Right ventricle myocardium inferior (tissue), 1 donor: ENCODE measurements at places on chromosomes 2 and 18. TPM values are rescaled to one million over a fixed set of nuclear protein-coding genes. Genes with fewer than 3 reads are reported as not detected.

DNA sequence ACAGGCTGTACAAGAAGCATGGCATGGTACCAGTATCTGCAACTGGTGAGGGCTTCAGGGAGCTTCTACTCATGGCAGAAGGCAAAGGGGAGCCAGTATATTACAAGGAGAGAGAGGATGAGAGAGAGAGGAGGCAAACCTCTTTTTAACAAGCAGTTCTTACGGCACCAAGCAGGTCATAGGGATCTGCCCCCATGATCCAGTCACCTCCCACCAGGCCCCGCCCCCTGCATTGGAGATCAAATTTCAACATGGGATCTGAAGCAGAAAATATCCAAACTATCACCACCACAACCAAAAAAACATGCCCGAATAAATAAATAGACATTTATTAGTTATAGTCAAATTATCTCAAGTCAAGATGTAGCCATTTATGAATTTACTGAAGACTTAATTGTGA is 14.5 kb upstream of the SLC35F5 start:
- no peak for DNase-seq

DNA sequence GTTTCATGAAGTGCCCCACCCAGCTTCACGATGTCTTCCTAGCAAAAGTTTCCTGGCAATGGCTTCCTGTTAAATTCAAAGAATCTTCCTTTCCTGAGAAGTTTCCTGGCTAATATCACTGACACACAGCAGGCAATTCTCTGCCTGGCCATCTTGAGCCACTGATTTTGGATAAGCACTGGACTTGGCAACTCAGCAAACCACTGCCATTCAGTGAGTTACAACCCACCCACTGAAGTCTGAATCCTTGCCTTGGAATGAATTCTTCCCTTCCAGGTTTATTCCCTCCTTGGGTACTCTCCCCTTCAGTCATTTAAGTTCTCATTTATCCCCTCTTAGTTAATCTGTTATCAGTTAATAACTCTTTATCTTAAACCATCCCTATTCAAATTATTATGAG is 426.0 kb downstream of the MBD2 start:
- DNase-seq = no peak

- DNase-seq = no peak
Measured at GRCh38 chr2:224910574-224910925, 131.7 kb downstream of the DOCK10 start.

GRCh38 chr2:160891353-160891740 is 268.9 kb upstream of the TANK start:
- DNase-seq = no peak

GRCh38 chr18:25795213-25795612 is 295.2 kb downstream of the SS18 start:
- peak; percentile 41 for DNase-seq

DNA sequence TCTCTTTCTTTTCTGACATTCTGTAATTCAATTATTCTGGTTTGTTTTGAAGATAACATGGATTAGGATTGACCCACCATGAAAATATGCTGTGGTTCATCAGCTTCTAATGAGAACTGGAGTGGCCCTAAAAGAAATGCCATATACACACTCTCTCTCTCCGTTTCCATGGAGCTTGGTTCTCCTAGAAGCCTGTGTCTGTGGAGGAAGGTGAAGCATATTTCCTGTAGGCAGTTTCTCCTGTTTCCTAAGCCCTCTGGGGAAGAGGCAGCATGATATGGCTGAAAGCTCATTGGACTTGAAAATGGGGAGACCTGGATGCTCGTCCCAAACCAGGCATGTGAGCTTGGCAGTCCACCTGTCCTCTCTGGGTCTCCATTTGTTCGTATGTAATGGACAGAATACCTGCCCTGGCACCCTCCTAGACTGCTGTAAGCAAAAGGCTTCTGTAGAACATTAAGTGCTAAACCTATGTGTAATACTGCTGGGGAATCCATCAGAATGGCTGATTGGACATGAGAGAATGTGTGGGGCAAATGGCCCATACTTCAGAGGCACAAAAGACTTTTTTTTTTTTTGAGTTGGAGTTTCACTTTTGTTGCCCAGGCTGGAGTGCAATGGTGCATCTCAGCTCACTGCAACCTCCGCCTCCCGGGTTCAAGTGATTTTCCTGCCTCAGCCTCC is 75.3 kb upstream of the PPP1CB start:
- DNase-seq = no peak

GRCh38 chr2:159728629-159729028 is 16.3 kb downstream of the MARCHF7 start:
- DNase-seq = no peak

- no peak for DNase-seq
Measured at GRCh38 chr2:228548230-228548629, 366.7 kb upstream of the SPHKAP start.

DNA sequence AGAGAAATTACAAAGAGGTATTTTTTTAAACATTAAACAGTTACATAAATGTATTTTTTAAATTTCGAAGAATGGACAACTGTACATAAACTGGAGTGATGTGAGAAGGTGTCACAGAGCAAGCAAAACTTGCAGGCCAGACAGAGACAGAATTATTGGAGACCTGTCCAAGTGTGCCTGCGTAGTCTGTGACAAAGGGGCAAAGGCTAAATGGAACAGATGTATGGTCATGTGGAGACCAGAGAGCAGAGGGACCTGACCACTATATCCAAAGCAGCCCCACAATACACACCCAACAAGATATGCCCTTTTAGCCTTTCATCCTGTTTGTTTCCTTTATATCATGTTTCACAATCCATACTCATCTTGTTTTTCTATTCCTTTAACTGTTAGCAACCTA is 225.3 kb upstream of the VWC2L start:
- no peak for DNase-seq

DNA sequence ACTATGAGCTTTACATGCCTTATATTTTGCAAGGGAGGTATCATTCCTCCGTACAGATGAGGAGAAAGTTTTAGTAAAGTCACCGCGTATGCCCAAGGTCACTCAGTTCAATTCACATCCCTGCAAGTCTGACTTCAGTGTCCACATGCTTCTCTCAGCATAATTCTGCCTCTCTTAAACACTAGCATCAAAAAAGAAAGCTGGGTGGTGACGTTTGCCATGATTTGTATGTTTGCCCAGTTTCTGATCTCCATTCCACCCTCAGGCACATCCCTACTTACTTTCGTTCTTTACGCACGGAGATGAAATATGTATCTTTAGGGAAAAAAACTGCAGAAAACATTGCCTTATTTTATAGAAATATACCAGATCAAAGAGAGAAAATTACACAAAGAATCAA is 129.2 kb upstream of the PTPRM start:
- DNase-seq = no peak

DNA sequence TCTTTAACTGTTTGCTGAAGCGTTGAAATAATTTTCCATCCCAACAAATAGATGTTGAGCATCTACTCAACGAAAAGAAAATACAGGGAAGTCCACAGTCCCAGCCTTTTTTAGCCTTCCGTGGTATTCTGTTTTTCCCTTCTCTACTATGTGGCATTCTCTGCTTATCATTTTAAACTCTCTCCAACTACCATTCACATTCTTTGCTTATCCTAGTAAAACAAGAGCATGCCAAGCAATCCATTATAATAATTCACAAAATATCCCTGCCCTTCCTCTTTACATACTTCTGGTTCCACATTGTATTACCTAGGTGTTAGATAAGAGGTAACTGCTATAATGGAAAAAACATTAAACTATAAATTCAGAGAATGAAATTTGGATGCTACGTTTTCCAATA is 1.6 kb upstream of the SESTD1 start:
- DNase-seq = no peak

- DNase-seq = no peak
Measured at GRCh38 chr2:64522843-64523428, 1.2 kb upstream of the AFTPH start.

- no peak for DNase-seq
Measured at GRCh38 chr18:31566576-31567306, 24.9 kb upstream of the TTR start.

- DNase-seq = no peak
Measured at GRCh38 chr18:8003878-8004675, 437.0 kb downstream of the PTPRM start.

DNA sequence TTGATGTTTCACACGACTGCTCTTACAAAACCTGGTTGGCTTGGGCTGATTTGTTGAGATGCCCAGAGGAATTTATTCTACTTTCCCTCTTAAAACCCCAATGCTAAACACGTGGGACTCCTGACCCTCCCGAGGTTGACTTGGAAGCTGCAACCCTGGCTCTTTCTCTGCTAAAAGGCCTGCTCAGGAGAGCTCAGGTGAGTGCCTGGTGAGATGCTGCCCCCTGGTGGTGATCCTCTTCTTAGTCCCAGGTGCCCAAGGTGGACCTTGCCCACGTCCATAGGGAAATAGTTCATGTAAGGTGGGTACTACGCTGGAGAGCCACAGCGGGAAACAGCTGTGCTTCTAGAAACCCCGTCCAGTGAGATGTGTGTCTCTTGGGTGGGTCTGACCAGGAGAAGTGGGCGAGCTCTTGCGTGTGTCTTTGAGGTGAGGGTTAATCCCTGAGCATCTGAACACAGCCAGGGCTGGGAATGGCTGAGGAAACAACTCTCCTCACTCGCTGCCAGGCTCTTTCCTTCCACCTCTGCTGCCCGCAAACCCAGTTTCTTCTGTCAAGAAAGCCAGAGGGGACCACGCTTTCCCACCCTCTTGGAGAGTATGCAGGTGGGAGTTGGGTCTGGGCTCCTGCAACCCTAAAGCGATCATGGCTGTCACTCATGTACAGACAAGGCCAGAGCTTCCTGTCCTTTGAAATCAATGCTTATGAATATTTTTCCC is 25.5 kb upstream of the PXDN start:
- DNase-seq = no peak

GRCh38 chr18:35030277-35030989 is 10.8 kb upstream of the MAPRE2 start:
- no peak for DNase-seq

- DNase-seq = no peak
Measured at GRCh38 chr2:100902817-100903405, 83.0 kb downstream of the NPAS2 start.

- no peak for DNase-seq
Measured at GRCh38 chr2:22521620-22522019, 863.4 kb upstream of the KLHL29 start.

DNA sequence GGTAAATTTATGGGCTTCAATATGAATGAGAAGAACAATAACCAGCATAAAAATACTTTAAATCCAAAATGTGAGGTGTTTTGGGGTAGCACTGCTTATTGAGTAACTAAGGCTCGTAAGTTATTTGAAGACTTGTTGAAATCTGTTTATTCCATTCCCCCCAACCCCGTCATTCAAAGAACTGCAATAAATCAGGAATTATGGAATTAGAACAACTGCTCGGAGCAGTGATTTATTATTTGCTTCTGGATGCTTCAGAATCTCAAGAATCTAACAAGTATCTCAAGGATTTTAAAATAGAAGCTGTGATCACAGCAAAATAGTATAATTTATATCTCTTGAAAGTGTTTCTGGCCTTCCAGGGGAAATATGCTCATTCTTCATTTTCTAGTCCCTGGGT is 86.8 kb downstream of the EML6 start:
- no peak for DNase-seq

- DNase-seq = no peak
Measured at GRCh38 chr2:201964631-201965206, 68.9 kb upstream of the FZD7 start.

- no peak for DNase-seq
Measured at GRCh38 chr18:33916200-33916599, 308.5 kb downstream of the NOL4 start.

The DHX57 gene
- 7.8 TPM for total RNA-seq

The DLGAP1 gene
- not detected for total RNA-seq

The DSC2 gene
- 26.0 TPM for total RNA-seq

The SETBP1 gene
- 7.1 TPM for total RNA-seq

The CDH20 gene
- total RNA-seq = not detected

The GALNT14 gene
- total RNA-seq = 0.38 TPM

The IL36RN gene
- not detected for total RNA-seq

The UGT1A10 gene
- total RNA-seq = not detected

The ZFAND2B gene
- 24.3 TPM for total RNA-seq

The B3GNT7 gene
- 9.1 TPM for total RNA-seq
